ENCODE measurements at places on chromosomes 1 and 21.

DNA sequence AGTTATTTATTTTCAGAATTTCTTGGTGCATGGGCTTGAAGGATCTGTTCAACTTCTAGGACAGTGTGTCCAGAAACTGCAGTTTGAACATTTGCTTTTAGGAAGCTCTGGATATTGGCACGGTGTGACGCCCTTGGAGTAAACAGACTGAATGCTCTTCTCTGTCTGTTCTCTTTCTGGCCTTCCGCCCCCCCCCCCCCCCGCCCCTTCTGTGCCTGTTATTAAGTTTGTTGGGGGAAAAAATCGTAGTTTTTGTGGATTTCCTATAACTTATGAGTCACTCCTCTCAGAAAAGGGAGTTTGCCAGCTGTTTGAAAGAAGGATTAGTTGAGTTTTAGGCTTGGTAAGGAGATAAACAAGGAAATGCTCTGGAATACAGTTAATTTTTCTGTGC, 1.2 kb downstream of the KCTD3 start:
- no peak for DNase-seq

DNA sequence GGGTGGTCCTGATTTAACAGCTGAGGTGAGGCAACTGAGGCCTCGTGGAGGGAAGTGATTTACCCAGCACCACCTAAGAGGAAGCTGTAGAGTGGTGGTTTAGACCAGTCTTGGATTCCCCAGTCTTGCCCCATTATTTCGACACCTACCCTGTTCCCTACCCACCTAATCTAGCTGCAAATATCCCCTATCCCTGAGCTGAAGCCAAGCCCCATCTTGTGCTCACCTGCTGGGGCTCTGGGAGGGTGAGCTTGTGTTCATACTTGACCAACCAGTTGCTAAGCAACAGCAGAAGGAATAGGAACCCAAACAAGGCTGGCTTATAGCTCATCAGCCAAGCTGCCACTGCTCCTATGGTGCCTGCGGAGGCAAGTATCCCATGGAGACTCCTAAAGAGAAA, 2.0 kb downstream of the TEX46 start:
- peak; percentile 54 for DNase-seq

DNA sequence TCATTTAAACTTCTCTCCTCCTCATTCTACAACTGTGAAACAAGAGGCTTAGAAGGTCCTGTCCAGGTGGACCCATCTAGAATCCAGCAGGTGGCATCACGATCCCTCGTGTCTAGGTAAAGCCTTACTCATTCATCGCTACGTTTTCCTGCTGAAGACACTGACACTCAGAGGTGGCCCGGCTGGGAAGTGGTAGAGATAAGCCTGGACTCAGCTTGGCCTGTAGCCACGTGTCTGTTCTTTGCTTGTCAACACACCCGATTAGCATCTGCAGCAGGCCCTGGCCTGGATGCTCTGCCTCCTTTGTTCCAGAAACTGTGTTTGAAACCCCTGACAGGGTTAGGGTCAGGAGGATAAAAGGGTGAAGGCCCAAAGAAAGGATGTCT, 43.4 kb downstream of the PARP1 start:
- DNase-seq = no peak

DNA sequence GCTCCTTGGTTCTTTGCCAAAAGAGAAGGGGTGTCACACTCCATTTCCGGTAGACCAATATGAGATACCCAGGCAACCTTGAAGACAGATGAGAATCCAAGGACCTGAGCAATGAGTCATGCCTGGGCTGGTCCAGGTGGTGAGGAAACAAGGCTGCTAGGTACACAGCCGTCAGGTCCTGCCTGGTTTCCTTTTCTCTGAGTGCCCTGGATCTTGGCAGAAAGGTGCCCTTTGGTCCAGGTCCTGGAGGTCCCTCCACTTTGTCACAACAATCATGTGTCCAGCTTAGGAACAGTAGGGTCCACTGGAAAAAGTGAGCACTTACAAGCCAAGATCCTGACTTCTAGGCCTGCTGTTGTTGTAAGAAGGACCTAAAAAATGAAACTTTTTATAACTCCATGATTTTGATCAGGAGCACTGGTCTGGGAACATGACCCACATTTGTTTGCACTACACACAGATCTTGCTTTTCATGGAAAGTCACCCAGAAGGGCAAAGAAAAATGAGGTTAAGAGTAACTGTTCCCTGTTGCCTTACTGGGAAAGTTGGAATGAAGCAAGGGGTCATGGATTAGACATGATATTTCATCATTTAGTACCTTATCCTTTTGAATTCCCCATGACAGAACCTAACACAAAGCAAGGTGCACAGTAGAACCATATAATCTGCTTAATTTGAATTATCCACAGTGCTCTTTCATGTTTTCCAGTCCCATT, 94.7 kb downstream of the PAPPA2 start:
- no peak for DNase-seq

DNA sequence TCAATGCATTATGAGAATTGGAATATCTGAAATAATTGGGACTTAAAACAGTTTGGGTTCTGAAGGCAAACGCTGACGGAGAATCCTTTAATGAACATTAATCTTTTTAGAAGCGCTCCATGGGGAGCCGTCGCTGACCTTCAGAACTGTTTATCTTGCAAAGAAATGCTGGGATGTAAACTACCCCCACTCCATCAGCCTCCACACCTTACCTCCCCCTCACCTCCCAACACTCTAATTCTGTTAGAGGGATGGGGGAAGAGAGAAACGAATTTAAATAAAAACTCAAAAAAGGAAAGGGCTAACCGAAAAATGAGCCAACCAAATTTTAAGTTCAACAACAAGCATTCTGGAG, 44.1 kb upstream of the DNAJC6 start:
- DNase-seq = no peak

Measured in islet precursor cell (in vitro differentiated cells).